Right cardiac atrium (tissue), 5 donors: ENCODE measurements at places on chromosomes 12 and 14. TPM values are rescaled to one million over a fixed set of nuclear protein-coding genes. Genes with fewer than 3 reads are reported as not detected.

KITLG gene
- total RNA-seq: 8.0 TPM

NELL2 gene
- total RNA-seq: 0.95 TPM

ADAM21 gene
- total RNA-seq: 0.37 TPM

OTOGL gene
- 17.8 TPM for total RNA-seq

RPL10L gene
- total RNA-seq: not detected

TTC9 gene
- 2.1 TPM for total RNA-seq
